ENCODE measurements at places on chromosomes 11 and 22.

GRCh38 chr11:104254347-104254746 is 90.4 kb upstream of the PDGFD start:
- DNase-seq = peak; percentile 60

DNA sequence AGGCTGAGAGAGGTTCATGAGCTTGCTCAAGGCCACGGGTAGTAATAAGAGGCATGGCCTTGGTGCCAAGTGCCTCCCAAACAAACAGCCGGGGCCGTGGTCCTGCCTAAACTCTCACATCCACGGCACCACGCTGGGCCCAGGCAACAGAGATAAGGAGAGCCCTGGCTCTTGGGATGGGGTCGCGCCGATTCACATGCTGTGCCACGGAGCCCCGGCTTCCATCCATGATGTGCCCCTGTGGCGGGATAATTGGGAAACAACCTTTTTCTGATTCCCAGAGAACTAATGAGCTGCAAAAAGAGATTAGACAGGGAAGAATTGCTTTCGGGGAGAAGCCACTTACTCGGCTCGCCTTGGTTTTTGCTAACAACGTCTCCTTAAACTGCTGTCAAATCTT is 22.0 kb downstream of the TP53AIP1 start:
- no peak for DNase-seq

DNA sequence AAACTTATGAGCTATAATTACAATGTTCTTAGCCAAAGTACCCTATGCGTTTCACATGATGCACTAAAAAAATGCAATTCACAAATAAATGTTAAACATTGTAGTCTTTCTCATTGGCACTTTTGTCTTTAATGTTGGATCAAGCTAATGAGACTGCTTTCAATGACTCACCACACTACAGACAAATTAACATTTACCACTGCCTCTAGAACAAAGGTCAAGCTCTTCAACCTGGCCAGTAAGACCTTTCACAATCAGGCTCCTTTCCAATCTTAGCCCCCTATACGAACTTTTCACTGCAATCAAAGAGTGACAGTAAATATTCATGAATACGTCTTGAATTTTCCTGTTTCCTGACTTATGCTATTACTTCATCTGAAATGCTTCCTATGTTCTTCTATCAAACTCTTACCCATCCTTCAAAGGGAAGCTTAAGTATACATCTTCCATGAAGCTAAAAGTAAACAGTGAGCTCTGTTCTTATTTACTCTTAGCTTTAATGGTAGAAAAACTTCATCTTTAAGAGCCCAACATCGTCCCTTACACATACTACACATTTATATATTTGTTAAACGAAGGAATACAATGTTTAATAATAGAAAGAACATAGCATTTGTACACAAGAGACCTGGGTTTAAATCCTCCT is 326.6 kb upstream of the PITPNB start:
- DNase-seq = no peak

GRCh38 chr22:24145446-24146193 is 35.7 kb upstream of the SUSD2 start:
- DNase-seq = no peak

GRCh38 chr22:36950797-36951590 is 37.6 kb downstream of the CSF2RB start:
- no peak for DNase-seq
